Astrocyte of the hippocampus (primary cell): ENCODE measurements at places on chromosomes 7 and 10.

GRCh38 chr10:31090894-31091607 is 59.4 kb upstream of the ZNF438 start:
- peak; percentile 83 for DNase-seq

- DNase-seq = no peak
These were observed 64.4 kb downstream of the PIP4K2A start for GRCh38 chr10:22649994-22650393.

DNA sequence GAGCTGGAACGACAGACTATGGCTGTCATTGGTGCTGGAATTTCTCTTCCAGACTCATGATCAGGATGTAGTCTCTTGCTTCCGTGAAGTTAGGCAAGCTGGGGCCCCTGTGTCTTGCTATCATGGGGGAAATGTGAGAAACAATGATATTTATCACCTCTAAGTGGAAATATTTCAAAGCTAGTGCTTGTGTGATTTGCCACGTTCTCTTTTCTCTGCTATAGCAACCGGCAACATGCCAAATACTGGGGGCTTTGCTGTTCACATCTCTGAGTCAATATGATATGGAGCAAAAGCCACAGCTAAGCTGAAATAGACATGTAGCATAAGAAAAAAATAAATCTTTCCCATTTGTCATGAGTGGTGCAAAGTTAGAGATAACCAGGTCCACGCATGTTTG is 668.2 kb upstream of the IGFBP3 start:
- DNase-seq = no peak

GRCh38 chr10:132926777-132927650 is 15.4 kb downstream of the CFAP46 start:
- no peak for DNase-seq

DNA sequence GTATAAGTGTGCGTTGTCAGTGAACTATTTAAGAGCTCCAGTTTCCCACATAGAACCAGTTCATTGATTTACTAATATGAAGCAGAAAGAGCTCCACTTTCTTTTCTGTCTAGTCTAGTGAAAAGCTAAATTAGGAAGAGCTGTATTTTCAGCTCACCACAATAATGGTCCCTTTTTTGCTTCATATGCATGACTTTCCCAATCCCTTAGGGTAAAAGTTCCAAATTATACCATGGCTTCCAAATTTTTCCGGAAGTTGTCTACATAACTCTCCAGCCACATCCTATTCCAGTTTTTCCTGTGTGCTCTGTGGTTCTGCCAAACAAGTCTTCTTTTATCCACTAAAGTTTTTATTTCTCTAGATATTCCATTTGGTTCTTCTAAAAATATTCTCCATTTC is 685.2 kb downstream of the REEP3 start:
- no peak for DNase-seq

DNA sequence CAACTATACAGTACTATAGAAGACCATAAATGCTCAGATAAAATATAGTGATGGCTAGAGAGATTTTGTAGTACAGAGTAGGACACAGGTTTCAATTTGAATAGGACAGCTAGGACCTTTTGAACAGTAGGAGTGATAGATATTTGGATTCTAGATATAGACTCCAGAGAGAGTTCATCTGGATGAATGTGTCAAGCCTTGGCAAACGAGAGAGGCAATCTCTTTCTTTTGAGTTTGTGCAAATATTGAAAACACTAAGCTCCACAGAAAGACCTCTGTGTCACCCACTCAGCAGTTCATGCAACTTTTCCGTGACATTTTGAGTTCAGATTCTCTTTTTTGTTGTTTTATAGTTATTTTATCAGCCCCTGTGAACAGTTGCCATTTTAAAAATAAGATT is 834.3 kb upstream of the COBL start:
- DNase-seq = no peak

GRCh38 chr10:93999401-93999851 is 5.7 kb downstream of the PLCE1 start:
- DNase-seq = peak; percentile 81

GRCh38 chr7:148464947-148465346 is 125.6 kb upstream of the C7orf33 start:
- DNase-seq = no peak

- no peak for DNase-seq
These were observed 598.6 kb downstream of the SH2D4B start for GRCh38 chr10:81136261-81136660.

DNA sequence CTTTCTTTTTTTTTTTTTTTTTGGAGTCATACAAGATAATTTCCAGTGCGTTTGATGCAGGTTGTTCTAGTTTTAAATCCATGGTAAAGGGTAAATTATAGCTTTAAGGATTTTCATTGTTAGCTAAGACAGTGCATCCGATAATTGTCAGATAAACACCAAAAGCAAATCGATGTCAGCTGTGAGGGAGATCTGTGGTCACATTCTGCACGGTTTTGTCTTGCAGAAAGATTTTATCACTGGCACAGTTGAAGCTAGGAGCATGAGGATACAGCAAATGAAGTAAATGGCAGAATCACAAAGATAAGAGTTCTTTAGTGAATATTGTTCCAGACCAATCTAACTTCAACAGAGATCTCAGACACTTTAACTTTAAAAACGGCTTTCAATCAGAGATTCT is 648.8 kb upstream of the COBL start:
- DNase-seq = no peak

DNA sequence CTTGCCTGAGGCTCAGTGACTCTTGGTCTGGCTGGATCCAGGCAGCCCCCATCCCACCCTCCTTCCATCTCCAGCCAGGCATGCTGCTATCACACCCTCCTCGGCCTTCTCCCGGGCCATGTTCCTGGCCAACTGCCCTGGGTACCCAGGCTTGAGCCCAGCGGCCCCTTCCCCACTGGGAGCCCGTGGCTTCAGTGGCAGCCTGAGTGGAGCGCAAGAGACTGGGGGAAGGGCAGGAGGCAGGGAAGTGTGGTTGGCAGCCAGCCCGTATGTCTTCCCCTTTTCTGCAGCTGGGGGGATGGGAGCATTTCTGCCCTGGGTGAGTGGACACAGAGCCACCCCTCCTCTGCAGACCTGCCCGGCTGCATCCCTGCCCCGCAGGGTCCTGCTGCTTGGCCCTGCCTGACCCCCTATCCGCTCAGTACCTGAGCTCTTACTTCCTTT is 148.5 kb downstream of the ARHGAP22 start:
- DNase-seq = peak; percentile 60

DNA sequence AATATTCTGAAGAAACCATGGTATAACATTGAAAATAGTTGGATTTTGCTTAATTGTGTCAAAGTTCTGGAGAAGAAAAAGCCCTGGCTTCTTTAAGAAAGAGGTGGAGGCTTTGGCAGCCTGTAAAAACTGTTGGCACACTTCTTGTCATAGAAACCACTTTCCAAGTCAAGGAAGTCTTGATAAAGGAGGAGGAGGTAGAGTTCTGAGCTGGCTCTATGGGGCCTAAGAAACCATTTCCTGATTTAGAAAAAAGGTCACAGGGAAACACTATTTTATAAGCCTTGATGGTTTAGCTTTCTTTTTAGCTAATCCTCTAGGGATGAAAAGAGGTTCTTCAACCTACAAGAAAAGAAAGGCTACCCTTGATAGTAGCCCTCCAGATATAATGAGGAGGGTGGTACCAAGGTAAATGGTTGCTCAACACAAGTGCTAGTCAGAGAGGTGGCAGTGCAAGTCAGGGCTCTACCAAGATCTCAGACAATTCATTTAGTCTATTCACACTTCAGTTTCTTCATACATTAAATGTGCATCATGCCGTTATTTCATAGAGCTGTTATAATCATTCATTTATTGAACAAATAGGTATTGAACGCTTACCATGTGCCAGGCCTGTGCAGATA is 346.9 kb downstream of the RNLS start:
- DNase-seq = no peak

DNA sequence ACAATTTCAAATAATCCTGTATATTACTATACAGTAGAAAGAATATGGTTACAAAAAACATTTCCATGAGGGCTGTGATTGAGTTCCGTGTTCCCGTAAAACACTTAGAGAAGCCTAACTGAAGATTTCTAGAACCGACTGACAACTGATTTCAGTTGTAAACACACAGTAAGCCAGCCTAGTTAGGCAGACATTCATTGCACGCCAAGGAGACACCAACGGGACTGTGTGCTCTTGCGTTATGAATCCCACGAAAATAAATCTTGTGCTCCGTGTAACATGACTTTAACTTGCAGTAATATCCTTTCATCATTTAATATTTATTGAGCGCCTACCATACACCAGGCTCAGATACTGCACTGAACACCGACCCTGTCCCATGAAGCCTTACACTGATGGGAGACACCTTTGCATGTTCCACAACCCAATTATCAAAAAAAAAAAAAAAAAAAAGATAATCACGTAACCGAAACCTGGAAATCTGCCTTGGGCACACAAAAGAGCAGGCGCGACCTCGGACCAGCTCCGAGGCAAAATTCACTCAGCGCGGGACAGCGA is 420 bp upstream of the KLHL7 start:
- DNase-seq = no peak

DNA sequence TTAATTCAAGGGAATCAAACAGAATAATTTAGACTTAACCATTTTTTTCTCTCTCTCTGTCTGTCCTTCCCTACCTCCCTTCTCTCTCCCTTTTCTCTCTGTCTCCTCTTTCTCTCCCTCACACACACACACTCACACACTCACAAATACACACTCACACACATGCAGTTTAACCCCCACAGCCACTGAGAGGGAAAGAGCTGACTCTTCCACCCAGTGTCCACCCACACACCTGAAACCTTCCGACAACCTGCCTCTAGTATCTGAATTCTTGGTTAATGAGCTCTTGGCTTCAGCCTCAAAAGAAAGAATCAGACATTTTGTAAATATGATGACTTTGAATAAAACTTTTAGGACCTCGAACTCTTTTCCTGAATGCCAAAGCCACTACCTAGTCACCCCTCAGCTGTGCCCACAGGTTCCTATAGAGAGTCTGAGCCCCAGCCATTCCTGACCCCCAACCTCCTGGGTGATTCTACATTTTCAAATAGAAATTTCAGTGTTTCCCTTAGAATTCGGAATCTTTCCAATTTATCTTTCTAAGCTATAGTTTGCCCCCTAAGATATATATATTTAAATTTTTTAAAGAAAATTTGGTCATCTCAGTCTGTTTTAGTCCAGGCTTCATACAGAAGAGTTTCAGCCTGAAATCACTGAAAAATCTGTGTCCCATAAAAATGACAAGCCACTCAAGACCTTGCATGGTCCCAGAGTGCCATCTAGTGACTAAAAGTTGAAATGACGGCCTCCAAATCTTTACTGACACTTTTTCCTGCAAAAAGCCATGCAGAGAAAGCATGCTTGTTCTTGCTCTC is 202.8 kb downstream of the IPMK start:
- peak; percentile 78 for DNase-seq

DNA sequence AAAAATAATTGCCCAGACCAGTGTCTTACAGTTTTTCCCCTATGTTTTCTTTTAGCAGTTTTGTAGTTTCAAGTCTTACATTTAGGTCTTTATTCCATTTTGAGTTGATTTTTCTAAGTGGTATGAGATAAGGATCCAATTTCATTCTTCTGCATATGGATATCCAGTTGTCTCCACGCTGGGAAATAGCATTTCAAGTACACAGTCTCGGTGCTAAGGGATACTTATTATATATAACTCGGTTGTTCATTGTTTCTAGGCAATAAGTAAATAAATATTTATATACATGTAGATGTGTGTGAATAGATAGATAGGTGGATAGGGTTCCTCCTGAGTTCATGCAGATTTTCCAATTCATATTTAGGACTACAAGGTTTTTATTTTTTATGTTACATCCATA is 16.0 kb downstream of the TAF3 start:
- DNase-seq = no peak

- peak; percentile 43 for DNase-seq
These were observed 262.2 kb downstream of the WDR11 start for GRCh38 chr10:121113385-121113696.

DNA sequence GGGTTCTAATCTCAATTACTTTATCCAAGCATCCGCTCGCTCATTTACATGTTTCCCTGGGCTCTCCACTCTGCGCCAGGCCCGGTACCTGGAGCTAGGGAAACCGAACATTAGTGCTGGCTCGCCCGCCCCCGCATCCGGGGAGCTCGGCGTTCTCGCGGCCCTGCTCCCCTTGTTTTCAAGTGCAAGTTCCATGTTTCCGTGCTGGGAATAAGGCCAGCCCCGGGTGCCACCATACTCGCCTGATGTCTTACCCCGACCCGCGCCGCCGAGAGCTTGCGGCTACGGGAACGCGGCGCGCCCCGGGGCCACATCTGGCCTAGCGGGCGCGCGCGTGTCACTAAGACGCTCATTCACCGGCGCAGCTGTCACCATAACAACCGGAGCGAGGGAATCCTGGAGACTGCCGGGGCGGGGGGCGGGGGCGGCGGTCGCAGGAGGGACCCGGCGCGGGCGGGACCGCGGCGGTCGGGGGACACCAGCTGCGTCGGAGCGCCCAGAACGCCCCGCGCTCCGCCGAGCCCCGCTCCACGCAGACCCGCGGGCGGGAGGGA is at the start of gene NEURL1:
Gene NEURL1, plus strand, starts transcription at position 344 of the 554 bp plus-strand sequence. CDS start 683 bp downstream, outside the sequence.
- no peak for DNase-seq

DNA sequence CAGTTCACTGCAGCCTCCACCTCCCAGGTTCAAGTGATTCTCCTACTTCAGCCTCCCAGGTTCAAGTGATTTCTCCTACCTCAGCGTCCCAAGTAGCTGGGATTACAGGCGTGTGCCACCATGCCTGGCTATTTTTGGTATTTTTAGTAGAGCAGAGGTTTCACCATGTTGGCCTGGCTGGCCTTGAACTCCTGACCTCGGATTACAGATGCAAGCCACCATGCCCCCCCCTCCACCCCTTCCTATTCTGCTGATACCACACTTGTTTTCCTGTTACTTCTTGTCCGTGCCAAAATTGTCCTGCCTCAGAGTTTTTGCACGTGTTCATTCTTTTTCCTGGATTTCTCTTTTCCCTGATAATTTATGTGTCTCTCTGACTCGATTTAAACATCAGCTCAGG is 62.5 kb downstream of the R3HCC1L start:
- no peak for DNase-seq

DNA sequence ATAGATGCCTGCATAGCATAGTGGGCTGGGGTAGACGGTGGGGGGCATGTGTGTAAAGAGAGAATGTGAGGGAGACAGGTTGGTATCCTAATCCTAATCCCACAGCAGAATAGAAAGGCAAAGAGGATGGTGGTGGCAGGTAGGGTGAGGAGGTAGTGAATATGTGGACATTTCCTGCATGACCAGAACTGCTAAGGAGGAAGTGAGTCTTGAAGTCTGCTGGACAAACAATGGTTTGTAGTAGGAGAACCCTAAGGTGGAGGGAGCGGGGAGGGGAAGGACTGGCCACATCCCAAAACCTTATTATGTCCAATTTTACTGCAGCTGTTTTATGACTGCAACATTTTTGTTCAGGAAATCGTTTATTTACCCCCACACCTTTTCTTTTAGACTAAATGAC is 279.7 kb downstream of the AUTS2 start:
- DNase-seq = no peak
